ENCODE measurements at places on chromosomes 6 and 20.

DNA sequence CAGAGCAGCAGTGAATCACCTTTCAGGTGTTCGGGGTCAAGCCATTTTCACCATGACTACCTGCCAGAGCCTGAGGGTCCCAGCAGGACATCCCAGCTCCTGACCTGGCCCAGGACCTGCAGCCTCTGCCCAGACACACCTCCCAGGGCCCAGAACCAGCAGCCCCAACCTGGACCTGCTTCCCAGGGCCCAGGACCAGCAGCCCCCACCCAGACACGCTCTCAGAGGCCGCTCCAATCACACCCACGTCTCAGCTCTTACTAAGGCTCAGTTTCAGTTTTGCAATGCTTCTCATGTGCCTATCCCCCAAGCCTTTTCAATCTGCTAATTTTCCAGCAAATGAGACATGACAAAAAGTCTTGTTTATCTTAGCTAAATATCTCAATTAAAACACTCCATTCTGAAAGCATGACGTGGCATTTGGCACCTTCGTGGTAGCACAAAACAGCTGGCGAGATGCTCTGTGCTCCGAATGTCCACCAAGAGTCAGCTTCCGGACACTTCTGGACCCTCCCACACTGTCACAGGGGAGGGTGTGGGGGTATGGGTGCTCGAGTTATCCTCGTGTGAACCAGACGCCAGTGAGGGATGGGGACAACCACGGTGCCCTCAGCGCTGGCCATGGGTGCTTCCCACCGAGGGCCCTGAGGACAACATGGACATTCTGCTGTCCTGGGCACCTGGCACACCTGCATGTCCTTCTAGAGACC, 253.2 kb downstream of the DLL1 start:
- no peak for DNase-seq

- DNase-seq, result no peak
Observed at GRCh38 chr6:27775796-27776184, 136.4 kb downstream of the OR2B2 start.

DNA sequence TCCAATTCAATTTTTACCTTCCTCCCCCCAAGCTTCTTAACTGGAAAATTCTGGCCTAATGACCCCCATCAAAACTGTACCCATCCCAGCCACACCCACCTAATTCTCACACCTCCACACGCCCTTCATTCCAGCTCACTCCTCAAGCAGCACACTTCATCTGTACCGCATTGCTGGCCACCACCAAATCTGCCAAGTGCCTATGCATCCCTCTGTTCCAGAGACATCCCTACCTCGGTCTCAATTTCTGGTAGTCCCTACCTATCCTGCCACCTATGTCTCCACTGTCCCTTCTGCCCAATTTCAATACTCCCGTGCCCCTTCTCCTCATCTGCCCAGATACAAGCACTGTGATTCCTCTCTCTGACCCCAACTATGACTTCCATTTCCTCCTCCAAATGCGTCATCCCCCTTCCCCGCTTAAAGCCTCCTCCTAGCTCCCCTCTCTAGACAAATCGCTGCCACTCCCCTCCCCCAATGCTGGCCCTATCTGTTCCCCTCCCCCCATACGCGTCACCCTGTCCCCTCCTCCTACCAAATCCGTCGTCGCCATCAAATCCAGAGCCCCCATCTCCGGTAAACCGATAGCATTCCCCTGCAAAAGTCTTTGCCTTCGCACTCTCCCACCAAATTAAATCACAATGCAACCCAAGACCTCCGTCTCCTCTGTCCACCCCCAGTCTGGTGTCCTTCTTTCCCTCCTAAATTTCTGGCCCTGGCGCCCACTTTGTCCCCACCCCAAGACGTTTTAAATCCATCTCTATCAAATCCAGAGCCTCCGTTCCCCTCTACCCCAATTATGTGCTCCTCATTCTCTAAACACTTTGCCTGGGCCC, 1.2 kb downstream of the MTCH1 start:
- no peak for DNase-seq

- no peak for DNase-seq
Observed at GRCh38 chr6:106275692-106276091, 49.9 kb downstream of the ATG5 start.

DNA sequence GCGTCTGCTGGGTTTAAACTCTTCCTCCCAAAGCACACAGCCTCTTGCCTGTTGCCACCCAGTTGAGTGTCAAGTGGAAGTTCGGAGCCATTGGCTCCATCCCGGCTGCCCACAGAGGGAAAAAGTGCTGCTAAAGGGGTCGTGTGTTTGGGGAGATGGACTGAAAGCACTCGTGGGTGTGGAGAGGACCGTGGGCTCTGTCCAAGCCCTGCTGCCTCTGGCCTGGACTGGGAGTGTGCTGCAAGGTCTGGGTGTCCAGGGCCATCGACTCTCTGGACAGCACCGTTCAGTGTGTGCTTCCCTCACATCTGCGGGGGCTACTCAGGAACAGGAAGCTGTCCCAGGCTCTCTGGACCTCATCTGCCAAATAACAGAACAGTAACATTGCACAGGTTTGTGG, 269.3 kb downstream of the DLL1 start:
- no peak for DNase-seq

DNA sequence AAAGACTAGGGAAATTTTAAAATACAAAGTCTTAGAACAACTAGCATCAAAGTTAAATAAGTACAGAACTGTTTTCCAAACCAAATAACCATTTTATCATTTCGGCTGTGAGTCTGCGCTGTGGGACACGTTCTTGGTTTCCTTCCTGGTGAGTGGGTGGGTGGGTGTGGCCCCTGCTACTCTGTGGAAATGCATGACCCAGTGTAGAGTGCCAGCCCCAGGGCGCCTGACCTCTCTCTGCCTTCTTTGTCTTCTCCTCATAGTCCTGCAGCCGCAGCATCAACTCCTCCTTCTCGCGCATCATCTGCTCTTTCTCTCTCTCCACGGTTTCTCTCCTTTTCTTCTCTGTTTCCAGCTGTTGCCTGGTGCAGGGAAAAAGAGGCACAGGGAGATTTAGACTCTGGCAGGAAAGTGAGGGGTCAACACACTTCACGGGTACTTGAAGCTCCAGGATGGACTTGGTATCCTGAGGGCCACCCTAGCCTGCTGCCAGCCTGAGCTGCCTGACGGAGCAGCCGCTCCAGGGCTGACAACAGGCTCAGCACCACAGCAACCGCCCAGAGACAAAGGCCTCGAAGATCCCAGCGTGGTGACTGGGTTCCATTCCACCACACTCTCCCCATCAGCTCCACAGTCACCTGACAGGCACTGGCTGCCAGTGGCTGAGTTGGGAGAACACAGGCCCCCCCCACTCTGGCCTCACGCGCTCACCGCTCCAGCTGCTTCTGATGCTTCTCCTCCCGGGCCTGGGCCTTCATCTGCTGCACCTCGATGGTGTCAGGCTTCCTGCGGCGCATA, 48.4 kb downstream of the EZR start:
- no peak for DNase-seq
